ENCODE measurements at places on chromosomes 3 and 15.

- no peak for ATAC-seq
Measured at GRCh38 chr3:189937302-189938127, 183.2 kb downstream of the P3H2 start.

DNA sequence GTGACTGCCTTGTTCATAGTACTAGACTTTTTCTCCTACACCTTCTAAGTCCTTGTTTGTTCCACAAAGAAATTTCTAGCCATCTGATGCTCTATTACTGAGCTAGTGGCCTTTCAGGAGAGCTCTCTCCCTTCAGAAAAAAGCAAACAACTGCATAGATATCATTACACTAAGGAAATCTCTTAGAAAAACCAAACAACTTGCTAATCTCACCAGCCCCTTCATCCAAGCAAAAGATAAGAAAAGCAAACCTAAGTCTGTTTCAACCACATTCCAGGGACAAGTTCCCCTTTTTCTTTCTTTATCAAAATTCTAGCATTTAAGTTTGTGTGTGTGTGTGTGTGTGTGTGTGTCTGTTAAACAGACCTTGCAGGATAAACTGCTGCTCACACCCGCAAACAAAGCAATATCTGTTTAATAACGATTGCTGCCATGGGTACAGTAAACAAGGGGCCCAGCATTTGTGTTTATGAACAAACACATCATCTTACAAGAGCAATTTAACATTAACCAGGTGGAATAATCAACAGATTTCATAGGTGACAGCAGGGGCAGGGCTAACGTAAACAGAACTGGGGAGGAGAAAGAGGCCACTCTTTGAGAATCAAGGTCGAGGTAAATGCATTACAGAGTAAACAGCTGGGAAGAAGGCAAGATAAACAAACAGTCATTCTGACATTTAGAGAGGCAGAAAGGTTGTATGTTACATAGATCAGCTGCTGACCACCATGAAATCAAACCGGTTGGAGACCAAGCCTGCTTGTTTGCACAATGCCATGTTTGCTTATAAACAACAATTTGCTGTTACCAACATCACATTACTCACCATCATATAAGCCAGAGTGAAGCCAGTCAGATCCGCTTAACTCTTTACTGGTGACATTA lies 375.1 kb downstream of the FOXP1 start:
- ATAC-seq: no peak

DNA sequence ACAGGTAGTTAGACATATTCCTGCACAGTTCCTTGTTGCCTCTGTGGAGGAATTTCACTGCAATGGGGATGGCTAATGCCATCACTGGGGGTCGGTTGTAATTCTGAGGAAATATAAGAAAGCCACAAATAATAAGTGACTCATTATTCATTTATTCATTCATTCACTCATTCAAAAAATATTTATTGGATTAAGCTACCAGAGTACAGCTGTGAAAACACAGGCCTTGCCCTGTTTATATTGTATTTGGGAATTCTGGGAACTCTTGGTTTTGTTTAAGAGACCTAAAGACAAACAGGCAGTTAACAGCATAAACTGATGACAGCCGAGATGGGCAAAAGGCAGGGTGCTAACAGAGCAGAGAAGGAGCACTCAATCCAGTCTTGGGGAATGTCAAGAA lies 23.6 kb downstream of the PTX3 start:
- no peak for ATAC-seq

GRCh38 chr3:119293105-119293870 lies 895 bp upstream of the ARHGAP31 start:
- ATAC-seq: no peak

DNA sequence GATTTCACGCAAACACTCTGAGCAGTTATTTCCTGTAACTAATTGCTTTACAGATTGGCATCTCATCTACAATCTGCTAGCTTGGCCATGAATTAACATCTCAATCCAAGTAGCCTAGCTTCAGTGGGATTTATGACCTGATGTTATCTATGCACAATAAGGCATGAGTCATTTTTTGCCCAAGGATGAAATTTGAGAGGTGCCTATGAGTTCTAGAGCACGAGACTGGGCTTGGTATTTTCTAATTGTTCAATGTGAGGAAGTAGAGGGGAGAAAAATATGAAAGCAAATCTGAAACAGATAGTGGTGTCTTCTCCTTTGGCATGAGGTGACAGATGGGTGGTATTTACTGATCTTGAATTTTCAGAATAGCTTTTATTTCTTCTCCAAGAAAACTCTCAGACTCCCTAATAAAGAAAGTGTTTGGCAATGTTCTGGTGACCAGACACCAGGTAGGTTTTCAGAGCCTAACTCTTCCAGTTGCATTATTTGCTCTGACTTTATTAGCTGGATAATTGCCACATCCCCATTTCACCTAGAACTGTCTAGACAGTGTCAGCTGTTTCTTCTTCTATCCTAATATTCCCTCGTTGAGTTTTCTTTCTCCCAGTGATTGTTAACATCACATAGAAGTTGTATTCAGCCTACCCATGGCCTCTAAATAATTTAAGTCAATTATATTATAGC lies 301.0 kb upstream of the UMPS start:
- no peak for ATAC-seq

DNA sequence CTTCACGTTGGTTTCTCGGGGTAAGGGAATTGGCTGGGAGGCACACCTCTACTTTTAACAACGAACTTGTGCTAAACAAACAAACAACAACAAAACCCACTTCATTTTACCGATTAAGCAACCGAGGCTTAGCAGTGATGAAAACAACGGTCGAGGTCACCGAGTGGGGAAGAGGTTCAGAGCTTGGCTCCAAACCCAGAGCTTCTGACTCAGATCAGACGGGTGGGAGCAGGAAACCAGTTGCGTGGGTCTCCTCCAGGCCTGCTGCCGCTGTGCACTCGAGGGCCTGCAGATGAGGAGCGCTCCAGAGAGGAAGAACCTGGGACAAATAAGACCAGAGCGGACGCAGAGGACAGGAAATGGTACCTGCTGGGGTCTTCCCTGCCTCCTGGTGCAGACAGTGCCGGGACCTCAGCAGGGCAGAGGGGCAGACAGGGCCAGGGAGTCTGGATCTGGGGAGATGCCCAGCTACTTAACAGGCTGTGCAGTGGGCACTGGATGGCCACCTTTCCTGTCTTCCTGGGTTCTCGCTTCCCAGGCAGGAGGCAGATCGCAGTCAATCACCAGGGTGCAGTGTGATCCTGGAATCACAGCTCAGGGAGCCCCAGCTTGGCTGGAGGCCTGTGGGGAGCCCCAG lies 99.0 kb upstream of the MEF2A start:
- ATAC-seq: no peak

DNA sequence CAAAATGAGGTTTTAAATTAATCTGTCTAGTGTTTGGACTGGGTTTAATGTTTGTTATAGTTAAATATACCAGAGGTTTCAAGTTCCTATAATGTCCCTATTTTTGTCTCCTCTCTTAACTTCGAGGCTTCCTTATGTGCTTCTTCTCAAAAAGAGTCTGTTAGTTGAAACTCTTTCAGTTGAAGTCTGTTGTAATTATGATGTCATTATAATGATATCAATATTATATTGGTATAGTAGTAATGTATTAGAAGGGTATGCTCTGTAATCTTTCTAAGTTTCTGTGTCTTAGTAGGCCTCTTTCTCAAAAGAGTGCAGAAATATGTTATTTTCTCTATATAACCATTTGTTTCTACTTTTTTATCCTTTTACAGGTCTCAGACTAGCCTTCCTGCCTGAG lies 1148.0 kb downstream of the NSUN3 start:
- ATAC-seq: no peak

GRCh38 chr3:196518966-196519717 lies 4.0 kb upstream of the SMCO1 start:
- no peak for ATAC-seq

- no peak for ATAC-seq
Measured at GRCh38 chr3:105827959-105828358, 40.9 kb downstream of the CBLB start.

DNA sequence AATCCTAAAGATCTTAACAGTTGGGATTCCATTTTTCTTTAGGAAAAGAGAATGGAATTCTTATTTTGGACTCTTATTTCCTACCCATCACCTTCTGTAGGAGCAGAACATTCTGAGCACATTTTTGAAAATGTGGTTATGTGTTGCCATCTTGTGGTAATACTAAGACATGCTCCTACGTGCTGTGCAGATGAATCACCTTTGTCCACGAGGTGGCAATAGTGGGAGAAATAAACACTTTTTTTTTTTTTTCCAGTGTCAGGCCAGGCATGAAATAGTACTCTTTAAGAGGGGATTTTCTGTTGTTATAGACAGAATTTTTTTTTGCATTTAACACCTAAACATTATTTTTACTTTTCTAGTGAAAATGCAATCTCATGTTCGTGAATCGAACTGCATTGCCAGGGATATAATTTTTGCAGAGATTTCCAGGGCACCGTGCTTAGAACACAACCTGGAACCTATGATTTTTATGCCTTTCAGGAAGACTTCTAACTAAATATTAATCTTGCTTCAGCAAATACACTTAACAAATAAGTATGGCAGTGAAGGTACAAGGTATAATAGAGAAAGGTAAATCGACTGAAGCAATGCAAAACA lies 196.6 kb downstream of the GAP43 start:
- peak; percentile 82 for ATAC-seq

DNA sequence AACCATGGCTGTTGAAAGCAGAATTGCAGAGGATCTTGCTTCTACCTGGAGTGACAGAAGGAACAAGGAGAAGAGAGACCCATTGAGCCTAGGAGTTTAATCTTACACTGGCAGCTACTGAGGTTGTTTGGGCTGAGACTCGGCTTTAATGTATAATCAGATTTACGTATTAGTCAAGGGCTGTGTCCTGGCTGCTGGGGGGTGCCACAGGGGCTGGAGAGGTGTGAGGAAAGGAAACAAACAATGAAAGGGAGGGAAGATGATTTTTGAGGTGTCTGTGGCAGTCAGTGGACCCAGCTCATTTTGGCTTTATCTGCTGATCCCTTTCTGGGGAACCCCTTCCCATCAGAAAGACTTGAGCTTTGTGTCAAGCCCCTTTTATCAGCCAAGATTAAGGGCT lies 95.7 kb downstream of the PRICKLE2 start:
- no peak for ATAC-seq

- no peak for ATAC-seq
Measured at GRCh38 chr3:87375231-87375682, 98.9 kb upstream of the POU1F1 start.

DNA sequence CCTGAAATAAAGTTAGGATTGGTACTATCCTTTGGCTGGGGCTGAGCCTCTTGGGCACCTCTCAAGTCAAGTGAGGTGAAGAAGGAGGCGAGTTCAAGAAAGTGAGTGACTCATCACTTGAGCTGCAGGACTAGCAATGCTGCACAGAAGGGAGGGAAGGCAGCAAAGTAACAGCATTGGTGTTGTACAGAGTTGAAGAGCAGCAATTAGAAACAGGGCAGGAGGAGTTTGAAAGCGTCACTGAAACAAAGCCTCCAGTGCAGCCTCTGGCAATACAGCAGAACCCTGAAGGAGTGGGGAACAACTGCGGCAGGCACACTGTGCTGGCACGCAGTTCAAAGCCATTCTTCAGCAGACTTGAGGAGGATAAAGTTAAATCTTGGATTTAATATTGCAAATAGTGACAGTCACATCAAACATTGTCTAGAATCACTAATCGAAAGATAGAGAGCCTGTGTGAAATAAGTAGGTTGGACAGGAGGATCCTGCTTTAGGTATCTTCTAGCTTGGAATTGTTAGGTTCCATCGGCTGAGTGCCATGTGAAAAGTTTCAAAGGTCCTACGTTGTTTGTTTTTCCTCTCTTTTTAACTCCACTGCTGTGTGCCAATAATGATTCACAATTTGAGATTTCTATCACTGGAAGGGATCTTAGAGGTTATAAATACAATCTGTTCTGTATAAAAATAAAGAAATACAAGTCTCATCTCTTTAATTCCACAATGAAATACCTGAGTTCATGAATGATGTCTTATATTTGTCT lies 479.8 kb downstream of the NAALADL2 start:
- ATAC-seq: no peak

- ATAC-seq: no peak
Measured at GRCh38 chr3:15812183-15812582, 14.4 kb upstream of the ANKRD28 start.

GRCh38 chr15:42992626-42993025 lies 72.0 kb upstream of the TTBK2 start:
- ATAC-seq: no peak

DNA sequence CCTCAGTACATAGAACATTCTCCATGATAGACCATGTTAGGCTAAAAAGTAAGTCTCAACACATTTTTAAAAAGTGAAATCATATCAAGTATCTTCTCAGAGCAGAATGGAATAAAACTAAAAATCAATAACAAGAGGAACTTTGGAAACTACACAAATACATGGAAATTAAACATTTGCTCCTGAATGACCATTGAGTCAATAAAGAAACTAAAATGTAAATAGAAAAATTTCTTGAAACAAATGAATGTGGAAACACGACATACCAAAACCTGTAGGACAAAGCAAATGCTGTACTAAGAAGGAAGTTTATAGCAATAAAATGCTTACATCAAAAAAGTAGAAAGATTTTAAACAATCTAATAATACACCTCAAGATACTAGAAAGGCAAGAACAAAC lies 33.6 kb downstream of the NEK10 start:
- ATAC-seq: no peak

DNA sequence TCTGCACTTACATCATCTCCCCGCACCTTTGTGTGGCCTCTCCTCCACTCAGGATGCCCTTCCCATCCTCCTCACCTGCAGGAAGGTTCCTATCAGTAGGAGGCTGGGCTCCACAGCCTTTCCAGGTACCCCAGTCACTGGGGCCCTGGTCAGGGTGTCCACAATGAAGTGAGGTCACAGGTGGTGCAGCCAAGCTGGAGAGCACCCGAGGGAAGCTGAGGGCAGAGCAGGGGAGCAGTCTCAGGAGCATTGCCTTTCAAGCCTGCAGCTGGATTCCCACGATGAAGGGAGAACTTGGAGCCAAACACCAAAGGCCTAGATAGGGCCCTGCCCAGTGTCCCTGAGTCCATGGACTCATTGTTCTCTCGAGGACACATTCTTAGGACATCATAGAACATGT lies 23.6 kb downstream of the MGLL start:
- ATAC-seq: no peak

GRCh38 chr15:93018574-93018973 lies 70.4 kb downstream of the RGMA start:
- ATAC-seq: no peak

DNA sequence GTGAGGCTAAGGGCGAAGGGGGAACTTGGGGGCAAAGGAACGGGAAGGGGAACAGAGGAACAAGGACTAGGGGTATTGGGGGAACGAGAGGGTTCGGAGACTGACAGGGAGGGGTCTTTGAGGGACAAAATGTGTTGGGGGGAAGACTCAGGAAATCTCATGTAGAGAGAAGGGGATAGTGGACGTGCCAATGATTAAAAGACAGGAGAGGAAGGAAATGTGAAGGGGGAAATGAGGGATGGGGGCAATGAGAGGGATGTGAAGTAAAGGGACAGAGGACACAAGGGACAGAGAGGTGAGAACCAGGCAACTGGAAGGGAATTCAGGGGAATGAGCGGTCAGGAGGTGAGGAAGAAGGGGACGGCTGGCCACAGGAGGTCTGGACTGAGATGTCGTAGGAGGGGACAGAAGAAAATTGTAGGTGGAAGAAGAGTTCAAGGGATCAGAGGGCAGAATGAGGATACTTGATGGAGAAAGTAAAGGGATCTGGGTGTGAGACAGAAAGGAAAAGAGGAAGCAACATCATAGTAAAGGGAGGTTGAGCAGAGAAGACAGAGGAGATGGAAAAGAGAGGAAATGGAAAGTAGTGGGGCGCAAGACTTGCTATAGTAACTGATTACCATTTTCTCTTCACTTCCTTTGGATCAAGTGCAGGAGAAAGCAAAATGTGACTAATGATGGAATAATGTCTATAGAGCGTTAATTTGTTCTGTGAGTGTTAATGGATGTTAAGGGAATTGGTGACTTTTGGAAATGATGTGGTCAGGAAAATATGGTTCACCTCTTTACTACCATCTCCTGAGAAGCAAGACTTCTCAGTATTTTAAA lies 749 bp downstream of the RAB8B start:
- ATAC-seq: no peak
